T-helper 9 cell (primary cell): ENCODE measurements at places on chromosomes 6 and 20.

DNA sequence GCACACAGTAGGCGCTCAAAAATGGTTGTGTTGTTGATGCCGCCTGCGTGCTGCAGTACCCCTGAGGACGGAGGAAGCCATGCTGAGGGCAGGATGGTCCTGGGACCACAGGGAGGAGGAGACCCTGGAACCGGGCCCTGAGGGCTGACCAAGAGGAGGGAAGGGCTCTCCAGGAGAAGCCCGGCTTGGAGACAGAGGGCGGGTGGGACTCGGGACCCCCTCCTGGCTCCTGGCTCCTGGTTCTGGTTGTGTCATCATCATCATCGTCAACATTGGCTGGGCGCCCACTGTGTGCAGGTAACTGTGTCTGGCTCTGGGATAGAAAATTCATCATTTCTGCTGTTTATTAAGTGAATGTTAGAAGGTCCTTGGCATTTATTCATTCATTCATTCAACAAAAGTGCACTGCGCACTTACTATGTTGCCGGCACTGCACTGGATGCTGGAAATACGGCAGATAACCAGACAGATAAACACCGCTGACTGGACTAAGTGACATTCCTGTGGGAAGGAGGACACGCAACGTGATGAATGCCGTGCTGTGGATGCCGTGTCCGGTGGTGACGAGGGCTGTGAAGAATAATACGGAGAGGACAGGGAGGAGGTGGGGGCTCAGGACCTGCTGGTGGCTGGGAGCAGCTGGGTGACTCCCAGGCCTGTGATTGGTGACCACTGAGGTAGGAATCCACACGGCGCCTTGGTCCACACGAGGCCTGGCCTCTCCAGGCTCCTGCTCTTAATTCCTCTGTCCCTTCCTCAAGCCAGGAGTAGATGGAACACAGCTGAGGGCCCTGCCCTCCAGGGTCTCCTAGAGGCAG lies 35.3 kb downstream of the SPDEF start:
- DNase-seq: no peak

DNA sequence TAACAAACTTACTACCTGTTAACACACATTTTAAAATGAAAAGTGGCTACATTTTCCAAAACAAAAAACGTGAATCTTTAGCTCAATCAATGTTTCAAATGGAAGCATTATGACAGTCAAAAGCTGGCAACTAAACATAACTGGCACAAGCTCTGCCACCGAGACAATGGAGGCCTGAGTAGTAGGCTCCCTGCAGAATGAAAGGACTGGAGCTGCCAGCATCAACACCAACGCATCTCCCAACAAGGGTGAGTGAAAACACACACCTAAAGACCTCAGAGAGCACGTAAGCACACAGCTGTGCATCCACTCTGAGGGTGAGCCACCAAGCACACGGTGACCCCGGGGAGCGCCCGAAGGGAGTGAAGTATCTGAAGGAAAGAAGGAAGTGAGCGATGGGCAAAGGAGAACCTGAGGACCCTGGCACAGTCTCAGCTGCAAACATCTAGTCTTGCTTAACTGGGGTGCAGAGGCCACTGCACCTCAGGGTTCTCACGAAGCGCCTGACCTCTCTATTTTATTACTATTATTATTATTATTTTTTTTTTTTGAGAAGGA lies 1.6 kb upstream of the ADRM1 start:
- DNase-seq: no peak

GRCh38 chr6:137136065-137136464 lies 37.4 kb downstream of the IL22RA2 start:
- DNase-seq: no peak

GRCh38 chr6:50030777-50031562 lies 9.2 kb upstream of the DEFB110 start:
- DNase-seq: no peak

DNA sequence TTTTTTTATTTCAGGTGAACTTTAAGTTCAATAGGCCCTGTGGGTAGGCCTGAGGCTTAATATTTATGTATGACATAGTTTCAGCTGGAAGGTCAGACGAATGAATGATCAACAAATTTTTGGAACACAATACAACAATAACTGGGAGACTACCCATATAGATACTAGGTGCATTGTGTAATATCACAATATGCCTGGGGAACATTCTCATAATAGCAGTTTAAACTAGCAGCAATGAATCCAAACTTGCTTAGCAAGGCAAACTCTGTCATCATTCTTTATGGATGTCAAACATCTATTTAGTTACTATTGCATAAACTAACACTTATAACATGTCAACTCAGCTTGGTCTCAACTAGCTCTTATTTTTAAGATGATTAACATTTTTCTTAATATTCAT lies 49.3 kb downstream of the ELOVL4 start:
- DNase-seq: no peak

- no peak for DNase-seq
Observed at GRCh38 chr20:40156600-40157317, 532.3 kb downstream of the MAFB start.

DNA sequence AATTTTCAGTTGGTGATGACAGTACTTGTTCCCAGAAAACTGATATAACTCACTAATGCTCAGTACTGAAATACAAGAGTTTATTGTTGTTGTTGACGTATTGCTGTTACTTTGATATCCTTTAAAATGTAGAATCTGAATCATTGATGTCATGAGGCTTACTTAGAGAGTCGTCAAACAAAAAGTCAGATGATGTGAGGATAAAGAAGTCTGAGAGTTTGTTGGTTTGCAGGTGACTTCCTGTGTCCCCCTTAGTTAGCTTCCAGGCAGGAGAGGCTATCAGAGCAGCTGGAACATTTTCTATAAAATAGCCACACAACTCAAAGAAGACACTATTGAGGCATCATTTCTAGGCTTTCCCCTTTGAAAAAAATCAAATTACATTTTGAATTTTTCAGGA lies 97.9 kb downstream of the ADGRG6 start:
- DNase-seq: no peak

DNA sequence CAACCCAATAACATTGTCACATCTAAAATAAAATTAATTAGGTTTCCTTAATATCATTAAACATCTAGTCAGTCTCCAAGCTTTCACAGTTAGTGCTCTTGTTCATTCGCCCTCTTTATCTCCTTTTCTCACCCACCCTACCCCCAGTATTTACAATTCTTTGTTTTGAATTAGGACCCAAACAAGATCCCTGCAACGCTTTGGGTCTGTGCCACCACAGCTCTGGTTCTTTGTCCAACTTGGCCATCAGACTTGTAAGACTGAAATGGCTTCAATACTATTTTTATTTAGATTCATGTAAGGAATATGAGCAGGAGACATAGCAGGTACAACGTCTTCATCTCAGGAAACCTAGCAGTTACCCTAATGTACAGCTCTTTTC lies 276.5 kb downstream of the CDKAL1 start:
- no peak for DNase-seq

DNA sequence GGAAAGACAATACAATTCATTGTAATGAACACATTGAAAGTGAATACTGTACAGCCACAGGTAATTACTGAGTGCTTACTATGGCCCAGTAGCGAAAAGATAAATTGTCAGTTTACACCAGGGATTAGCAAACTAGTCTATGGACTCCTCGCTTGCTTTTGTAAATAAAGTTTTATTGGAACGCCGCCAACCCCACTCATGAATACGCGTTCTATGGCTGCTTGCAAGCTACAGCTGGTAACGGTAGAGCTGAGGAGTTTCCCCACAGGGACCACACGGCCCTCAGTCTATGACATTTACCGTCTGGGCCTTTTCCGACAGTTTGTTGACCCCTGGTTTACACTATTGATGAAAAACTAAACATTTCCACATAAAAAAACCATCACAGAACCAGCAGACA lies 24.2 kb downstream of the LAMA5 start:
- DNase-seq: no peak

GRCh38 chr6:106339334-106340029 lies 13.9 kb upstream of the ATG5 start:
- peak; percentile 15 for DNase-seq

DNA sequence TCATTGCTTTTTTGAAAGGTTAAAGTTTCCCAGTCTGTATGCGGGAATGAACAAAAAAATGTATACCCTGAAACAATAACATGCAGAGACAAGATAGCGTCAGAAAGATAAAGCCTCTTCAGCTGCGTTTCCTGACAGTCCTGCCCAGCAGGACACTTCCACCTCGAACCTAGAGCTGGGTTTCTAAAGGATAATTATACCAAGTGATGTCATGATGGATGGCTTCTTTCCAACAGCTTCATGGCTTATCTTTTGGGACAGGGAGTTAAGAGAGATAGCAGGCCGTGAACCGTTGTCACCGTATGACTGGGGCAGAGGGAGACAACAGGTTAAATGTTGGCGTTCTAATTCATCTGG lies 267.6 kb upstream of the SGK1 start:
- DNase-seq: no peak

- DNase-seq: no peak
Observed at GRCh38 chr6:169566319-169566718, 135.5 kb downstream of the WDR27 start.

GRCh38 chr6:132548746-132549463 lies 3.6 kb upstream of the TAAR8 start:
- DNase-seq: no peak

GRCh38 chr20:43034981-43035724 lies 154.6 kb downstream of the PTPRT start:
- no peak for DNase-seq

DNA sequence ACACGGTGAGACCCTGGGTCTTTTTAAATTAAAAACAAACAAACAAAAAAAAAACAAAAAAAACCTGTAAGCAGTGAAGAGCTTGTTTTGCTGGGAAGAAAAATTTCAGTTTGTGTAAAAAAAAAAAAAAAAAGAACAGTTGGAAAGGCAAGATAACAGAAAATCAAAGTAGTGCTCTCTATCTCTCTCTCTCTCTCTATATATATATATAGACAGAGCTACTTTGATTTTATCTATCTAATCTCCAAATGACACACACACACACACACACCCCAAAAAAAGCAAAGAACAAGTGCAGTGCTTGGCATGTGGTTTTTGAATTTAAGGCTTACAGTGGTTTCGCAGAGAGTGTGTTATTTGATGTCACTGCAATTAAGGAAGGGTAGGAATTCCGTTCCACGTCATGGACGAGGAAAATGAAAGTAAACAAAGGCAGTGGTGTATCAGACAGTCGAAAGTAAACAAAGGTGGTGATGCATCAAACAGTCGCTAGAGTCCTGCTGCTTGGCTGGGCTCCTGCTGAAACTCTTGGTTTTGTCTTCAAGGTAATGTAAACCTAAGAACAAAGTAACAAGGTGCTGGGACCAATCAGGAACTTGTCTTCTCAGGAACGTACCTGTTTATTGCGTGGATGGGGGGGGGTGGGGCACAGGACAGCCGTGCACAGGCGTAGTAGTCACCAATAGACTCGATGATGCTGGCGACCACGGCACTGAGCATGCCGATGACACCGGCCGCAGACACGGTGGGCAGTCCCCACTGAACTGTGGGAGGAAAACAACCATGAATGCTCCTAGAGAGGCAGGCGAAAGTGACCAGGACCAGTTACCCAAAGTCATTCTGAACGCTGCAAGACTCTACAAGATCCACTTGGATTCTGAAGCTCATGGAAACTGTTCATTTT lies 131.8 kb downstream of the SLC23A2 start:
- no peak for DNase-seq

GRCh38 chr6:119499797-119500196 lies 150.2 kb upstream of the MAN1A1 start:
- DNase-seq: no peak

- no peak for DNase-seq
Observed at GRCh38 chr6:169046483-169047192, 207.0 kb downstream of the THBS2 start.

DNA sequence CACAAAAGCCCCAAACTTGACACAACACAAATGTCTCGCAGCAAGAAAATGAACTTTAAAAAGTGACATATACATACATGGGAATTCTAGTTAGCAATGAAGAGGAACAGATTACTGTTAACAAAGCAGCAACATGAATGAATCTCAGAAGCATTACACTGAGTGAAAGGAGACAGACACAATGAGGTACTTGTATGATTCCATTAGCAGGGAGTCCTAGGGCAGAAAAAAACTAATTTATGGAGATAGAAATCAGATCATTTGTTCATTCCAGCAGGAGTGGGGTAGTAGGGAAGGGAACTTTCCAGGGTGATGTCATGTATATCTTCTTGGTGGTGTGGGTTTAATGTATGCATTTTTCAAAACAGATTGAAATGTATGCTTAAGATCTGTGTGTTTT lies 524.4 kb downstream of the KIF16B start:
- DNase-seq: no peak

- no peak for DNase-seq
Observed at GRCh38 chr20:48816282-48817205, 11.3 kb downstream of the PREX1 start.

DNA sequence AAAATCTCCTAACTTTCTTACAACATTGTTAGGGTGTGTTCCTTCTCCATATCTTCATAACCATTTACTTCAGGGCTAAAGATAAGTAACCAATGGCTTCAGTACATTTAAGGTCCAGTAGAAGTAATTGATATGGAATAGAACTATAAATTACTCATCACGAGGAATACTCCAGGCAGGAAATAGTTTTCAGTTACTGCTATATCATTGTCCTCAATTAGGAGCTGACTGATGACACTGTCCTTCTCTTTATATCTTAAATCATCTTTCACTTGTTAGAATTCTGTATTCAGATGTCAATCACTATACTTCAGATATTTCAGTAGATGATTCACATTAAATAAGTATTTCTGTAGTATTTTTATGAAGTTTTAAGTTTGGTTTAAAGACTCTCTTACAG lies 88.4 kb downstream of the COL19A1 start:
- DNase-seq: no peak

- no peak for DNase-seq
Observed at GRCh38 chr6:21053612-21054011, 519.4 kb downstream of the CDKAL1 start.

GRCh38 chr6:39876826-39877225 lies 57.4 kb downstream of the MOCS1 start:
- DNase-seq: no peak

GRCh38 chr20:34013554-34013953 lies 19.8 kb downstream of the RALY start:
- DNase-seq: no peak

DNA sequence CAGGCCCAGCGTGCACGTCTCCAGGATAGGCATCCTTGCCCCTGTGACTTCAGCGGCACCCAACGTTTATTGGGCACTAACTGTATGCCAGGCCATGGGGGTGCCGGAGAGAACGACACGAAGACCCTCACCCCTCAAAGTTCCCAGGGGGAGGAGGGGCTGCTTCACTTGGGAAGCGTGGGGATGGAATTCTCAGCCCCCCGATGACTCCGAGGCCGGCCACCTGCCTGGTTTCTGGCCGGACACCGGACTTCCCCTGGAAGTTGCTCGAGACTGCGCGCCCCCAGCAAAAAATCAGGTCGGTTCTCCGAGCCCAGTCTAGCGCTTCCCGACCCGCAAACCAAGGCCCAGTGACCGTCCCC lies 275 bp upstream of the MAVS start:
- no peak for DNase-seq

GRCh38 chr20:62804627-62805154 lies at the start of gene OGFR:
OGFR (plus strand) TSS chr20:62804835; CDS start chr20:62804860, 25 bp downstream.
- DNase-seq: peak; percentile 70
